Mesenchymal stem cell (in vitro differentiated cells and primary cell): ENCODE measurements at places on chromosomes 13 and 19.
A peak's percentile ranks its signal among the peaks of the same experiment; 100 is the strongest.

DNA sequence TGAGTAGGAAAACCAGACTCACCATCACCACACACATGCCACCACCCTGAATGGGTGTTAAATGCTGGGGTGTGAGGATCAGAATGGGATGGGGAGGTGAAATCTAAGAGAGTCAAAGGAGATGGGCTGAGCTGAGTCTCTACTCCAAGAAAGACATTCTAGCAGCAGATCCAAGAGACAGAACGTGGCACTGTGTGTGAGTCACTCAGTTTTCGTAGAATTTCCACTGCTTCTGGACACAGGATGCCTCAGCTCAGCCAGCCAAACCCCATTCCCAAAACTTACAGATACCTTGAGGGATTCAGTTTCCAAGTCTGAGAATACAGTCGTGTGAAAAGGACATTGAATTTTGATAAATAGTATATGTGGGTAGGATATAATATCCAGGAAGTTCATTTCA lies 7.3 kb upstream of the CYP2A7 start:
- no peak for DNase-seq

DNA sequence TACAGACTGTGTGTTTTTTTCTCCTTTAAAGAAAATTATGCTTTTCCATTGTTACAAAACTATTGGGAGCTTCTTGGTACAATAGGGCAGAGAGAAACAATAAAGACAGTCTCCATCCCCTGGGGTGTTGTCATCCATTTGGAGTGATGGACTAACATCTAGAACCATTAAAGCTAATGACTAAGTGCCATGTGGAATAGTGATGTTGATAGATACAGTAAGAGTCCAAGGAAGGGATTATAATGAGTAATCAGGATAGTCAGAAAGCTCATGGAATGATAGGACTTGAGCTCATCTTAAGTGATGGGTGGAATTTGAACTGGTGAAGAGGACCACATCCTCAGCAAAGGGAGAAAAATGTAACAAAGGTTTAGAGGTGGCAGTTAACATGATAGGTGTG lies 24.1 kb upstream of the FRY start:
- no peak for DNase-seq

GRCh38 chr19:55372316-55373081 lies 2.2 kb upstream of the IL11 start:
- peak; percentile 79 for DNase-seq

DNA sequence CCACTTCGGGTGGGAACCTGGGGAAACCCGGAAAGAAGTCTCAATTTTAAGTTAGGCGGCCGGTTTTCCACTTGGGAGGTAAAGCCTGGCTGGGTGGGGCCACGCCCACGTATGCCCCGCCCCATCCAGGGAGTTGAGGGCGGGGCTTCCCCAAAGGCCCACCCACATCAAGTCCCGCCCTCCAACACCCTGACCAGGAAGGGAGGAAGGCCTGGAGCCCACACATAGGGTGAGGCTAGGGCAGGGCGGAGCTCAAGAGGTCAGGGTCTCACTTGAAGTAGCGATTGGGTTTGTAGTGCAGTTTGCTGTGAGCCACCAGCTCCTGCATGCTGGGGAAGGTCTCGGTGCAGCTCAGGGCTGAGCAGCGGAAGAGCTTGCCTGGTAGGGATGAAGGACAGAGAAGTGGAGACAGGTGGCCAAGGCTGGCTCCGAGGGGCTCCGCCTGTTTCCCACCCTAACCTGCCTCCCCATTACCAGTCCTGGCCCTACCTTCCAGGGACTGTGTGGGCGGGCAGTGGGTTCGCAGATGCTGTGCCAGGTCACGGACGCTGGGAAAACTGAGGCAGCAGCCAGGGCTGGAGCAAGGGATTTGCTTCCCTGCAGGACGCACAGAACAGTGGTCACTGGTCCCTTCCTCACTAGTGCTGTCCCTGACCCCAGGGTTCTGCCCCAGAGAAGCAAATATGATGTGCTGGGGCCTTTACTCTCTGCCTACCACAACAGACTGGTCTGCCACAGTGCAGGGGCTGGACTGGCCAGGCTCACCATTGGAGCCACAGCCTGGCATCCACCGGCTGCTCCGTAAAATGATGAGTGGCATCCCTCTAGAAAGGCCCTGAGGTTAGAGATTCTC lies 1.6 kb downstream of the ZNF414 start:
- no peak for DNase-seq

DNA sequence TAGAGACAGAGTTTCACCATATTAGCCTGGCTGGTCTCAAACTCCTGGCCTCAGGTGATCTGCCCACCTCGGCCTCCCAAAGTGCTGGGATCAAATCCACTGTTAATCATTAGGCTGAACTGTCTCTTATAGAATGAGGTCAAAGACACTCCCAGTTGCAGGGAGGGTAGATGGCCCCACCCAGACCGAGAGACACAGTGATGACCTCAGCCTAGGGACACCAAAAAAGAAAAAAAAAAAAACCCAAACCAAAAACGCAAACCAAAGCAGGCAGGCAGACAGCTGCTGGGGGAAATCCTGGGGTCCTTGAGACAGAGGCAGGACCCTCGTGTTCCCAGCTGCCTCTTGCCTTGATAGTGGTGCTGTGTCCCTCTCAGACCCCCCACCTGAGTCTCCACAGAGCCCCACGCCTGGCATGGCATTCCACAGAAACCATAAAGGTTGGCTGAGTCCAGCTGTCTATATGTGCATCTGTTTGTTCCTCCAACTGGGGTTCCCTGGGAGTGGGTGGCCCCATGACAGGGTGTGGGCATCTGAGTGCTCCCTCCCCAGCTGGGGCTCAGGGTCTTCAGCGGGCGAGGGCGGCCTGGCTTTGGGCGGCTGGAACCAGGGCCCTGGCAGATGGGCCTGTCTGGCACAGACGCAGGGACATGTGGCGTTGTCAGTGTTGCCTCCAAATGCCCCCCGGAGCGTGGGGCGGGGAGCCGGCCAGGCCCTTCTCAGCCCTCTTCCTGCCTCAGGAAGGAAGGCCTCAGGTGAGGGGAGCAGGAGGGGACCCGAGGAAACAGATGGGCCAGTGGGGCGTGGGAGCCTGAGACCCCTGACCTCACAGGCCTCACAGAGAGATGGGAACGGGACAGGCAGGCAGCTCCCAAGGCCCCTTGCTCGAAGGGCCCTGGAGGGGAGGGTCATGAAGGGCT lies 5.2 kb downstream of the DAND5 start:
- no peak for DNase-seq

- DNase-seq, result no peak
Measured at GRCh38 chr13:114087430-114087829, 45.0 kb downstream of the RASA3 start.

GRCh38 chr13:100537486-100537885 lies 51.1 kb downstream of the GGACT start:
- no peak for DNase-seq

DNA sequence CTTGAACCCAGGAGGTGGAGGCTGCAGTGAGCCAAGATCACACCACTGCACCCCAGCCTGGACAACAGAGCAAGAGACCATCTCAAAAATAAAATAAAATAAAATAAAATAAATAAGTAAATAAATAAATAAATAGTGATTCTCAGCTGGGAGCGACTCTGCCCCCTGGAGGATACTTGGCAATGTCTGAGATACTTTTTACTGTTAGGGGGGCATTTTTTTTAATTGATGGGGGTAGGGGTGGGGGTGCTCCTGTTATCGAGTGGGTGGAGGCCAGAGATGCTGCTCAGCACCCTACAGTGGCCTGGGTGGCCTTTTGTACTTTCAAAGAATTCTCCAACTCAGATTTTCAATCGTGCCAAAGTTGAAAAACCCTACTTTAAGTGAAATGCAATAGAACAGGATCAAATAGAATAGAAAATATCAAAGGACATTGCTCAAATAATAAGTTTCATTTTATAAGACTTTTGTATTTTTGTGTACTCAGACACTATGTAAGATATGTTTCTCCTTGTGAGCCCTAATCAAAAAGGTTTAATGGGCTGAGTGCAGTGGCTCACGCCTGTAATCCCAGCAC lies 7.1 kb upstream of the CLPP start:
- peak; percentile 41 for DNase-seq

- DNase-seq, result no peak
Measured at GRCh38 chr19:2883686-2884439, 16.7 kb downstream of the ZNF556 start.

DNA sequence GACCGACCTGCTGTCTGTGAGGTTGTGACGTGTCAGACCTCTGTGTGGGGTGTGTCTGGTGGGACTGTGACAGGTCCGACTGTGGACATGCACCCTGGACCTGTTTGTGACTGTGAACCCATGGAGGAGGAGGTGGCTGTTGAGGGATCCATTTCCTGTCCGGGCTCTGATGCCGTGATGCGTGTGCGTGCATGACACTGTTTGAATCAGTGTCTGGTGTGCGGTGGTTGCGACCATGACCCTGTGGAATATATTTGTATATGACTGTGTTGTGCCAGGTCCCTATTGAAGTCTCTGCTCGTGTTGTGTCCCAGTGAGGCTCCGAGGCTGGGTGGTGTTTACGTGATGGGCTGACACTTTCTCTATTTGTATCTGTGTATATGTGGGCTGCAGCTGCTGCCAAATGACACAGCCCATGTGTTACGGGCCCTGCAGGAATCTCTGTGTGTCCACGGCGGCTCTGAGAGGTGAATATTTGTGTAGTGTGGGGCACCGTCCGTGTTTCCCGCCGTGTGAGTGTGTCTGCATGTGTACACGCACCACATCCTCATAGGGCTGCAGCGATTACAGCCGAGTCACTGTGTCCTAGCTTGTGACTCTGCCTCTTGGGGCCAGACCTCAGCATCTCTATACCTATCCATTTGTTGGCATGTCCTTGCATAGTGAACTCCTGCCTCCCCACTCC lies 18.3 kb downstream of the CCDC97 start:
- DNase-seq, result peak; percentile 80

DNA sequence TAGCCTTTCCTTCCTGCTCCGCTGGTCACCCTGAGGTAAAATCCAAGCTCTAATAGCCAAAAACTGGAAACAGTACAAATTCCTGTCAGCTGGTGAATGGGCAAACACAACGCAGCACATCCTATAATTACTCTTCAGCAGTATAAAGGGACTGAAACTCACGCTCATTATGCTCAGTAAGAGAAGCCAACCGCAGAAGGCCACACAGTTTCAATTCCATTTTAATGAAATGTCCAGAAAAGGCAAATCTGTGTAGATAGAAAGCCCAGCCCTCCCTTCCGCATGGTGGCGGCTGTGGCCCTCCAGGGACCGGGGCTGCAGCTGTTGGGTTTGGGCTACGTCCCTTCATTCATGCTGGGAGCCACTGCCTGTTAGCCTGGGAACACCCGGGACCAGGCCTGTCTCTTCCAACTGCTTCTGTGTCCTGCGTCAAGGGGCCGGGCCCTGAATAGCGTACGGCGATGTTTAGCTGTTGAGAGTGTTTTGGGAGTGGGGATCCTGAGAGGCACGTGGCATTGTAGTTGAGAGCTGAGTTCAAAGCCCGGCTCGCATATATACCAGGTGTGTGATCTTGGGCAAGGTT lies 23.5 kb downstream of the NKPD1 start:
- DNase-seq, result no peak

GRCh38 chr19:39355253-39355652 lies 13.0 kb downstream of the SAMD4B start:
- no peak for DNase-seq

- DNase-seq, result no peak
Measured at GRCh38 chr13:111062966-111063365, 52.1 kb upstream of the ARHGEF7 start.

DNA sequence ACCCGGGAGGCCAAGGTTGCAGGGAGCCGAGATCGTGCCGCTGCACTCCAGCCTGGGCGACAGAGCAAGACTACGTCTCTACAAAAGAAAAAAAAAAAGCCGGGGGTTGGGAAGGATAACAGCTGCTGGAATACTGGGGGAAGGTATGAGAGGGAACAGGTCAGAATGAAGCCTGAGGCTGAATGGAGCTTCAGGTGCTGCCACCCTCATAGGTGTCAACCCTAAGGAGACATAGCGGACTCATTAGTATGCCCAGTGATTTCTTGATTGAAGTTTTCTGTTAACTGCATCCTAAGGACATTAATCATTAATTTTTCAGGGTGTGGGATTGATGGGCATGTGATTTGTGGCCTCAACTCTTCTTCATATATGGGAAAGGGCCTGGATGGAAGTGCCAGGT lies 6.0 kb downstream of the SMARCA4 start:
- DNase-seq, result no peak

DNA sequence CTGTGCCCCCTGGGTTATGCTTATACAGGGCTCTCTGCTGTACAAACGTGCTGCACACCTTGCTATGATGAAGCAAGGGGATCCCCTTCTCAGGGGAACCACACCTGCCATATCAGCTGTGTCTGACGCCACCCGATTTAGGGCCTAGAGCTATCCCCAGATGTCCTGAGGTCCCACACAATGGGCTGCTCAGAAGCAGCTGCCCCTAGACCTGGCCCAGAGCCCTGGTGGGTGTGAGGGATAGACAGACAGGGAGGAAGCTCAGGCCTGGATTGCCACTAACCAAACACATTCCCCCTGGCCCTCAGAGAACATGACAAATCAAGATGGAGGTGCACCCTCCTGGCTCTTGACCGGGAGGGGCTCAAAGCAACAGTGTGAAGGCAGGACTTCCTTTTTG lies 59.3 kb downstream of the TSHZ3 start:
- no peak for DNase-seq

- DNase-seq, result no peak
Measured at GRCh38 chr13:51967482-51968446, 43.5 kb downstream of the ATP7B start.

DNA sequence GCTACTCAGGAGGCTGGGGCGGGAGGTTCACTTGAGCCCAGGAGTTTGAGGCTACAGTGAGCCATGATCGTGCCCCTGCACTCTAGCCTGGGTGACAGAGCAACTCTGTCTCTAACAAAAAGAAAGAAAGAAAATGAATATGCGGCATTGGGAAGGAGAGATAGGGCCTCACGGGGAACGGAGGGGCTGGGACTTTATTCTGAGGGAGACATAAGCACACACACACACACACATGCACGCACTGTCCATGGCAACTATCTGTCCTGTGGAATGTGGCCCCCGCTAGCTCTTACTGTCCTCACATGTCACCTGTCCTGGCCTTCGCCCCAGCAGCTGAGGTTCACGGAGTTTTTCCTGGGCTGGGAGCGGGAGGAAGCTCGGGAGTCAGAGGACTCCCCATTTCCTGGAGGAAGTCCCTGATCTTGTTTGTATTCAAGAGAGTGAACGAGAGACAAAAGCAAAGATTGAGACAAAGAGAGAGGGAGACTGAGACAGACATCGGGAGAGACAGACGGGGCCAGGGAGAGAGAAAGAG lies 654 bp downstream of the STAP2 start:
- DNase-seq, result peak; percentile 39

DNA sequence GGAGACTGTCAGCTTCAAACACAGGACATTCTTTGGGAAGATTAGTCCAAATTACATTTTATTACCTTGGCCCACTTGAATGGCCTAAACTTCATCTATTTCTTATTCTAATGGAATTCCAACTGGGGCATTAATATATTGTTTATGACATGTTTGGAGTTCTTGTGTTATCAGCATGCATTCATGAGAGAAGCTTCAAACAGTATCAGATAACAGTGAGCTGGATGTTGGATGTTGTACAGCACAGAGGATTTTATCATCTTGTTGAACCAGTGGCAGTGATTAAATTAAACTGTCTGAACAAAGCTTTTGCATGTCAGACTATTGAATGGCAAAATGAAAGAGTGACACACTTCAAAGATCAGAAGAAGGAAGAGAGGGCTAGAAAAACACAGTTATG lies 50.0 kb downstream of the MZT1 start:
- no peak for DNase-seq

- DNase-seq, result no peak
Measured at GRCh38 chr13:26420282-26420960, 137.1 kb upstream of the WASF3 start.

- no peak for DNase-seq
Measured at GRCh38 chr13:41587490-41587889, 130.1 kb downstream of the RGCC start.
